Tibial artery (tissue), 4 donors: ENCODE measurements at places on chromosomes 13 and 19.

- no peak for DNase-seq
These were observed 1.1 kb downstream of the FPR1 start for GRCh38 chr19:51750400-51751094.

GRCh38 chr13:97441368-97441767 is 7.4 kb downstream of the RAP2A start:
- DNase-seq: no peak

DNA sequence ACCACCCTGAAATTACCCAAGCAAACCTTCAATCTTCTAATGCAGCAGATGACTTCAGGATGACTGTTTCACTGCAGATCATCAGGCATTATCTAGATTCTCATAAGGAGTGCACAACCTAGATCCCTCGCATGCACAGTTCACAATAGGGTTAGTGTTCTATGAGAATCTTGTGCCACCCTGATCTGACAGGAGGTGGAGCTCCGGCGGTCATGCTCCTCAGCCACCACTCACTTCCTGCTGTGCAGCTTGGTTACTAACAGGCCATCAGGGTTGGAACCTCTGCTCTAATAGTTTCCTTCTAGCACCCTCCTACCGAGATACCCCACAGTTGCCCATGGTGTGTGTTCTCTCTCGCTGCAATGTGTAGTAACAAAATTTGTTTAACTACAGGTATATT is 442.8 kb downstream of the FGF14 start:
- no peak for DNase-seq

DNA sequence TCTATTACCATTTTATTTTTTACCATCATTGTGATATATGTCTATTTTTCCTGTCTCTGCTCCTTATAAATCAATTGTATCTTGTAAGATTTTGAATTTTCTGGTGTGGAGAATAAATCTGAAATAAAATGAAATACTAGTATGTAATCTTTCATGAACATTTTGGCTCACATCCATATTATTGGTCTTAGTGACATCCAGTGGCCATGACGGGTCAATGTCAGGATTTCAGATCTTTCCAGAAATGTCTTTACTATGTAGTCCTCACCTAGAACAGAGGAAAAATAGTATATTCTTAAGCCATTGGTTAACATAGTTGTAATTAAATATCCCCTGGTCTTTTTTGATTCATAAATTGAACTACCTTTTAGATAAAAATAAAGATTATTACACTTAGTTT is 109.8 kb upstream of the GPC6 start:
- DNase-seq: no peak

GRCh38 chr13:49638030-49638743 is 9.9 kb downstream of the ARL11 start:
- DNase-seq: no peak

DNA sequence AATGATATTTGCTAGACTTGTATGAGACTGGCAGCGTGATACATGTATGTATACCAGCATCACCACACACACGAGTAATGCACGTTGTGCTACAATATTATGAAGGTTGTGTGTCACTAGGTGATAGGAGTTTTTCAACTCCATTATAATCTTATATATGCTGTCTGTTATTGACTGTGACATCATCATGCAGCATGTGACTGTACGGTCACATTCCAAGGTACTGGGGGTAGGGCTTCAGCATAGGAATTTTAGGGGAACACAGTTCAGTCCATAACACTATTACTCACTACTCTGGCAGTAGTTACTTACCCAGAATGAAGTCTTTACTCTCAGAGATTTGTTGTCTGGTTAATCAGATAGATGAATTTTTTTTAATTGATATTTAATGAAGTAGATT is 91.1 kb downstream of the CDK8 start:
- no peak for DNase-seq

- no peak for DNase-seq
These were observed 101.2 kb upstream of the MBNL2 start for GRCh38 chr13:97120976-97121375.

GRCh38 chr19:13298565-13299481 is 148.6 kb downstream of the IER2 start:
- DNase-seq: no peak

- no peak for DNase-seq
These were observed 3.4 kb downstream of the TCF3 start for GRCh38 chr19:1648920-1649541.

- DNase-seq: no peak
These were observed 104.4 kb upstream of the CSNK1A1L start for GRCh38 chr13:37209621-37210580.

DNA sequence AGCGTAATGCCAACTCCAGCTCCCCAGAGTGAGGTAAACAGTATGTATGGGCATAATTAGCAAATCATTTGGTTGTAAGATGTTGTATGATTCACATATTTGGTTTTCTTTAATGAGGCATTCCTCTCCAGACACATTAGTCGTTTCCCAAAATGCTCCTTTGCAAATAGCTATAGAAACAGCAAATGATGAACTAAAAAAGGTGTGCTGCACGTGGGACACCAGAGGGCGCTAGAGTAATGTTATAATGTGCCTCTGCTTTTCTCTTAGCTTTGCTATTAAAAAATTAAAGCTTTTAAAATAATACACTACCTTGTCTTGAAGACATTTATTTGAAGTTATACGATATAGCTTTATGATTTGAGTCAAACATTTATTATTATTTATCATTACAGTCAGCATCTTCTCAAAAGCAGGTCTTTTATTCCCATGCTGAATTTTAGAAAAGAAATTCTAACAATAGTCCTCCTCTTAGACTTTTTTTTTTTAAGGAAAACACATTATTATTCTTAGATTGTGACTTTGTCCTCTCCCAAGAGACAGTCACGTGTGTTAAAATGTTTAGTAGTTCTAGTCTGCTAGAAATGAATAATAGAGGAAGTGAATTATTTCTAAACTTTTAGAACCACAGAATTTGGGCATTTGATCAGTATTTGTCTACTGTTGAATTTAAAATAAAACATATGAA is 121.6 kb upstream of the FRY start:
- DNase-seq: no peak

- no peak for DNase-seq
These were observed 39.2 kb downstream of the TSSK6 start for GRCh38 chr19:19475849-19476828.

GRCh38 chr13:112718318-112718717 is 28.5 kb downstream of the ATP11A start:
- DNase-seq: peak; percentile 14

GRCh38 chr13:87953381-87953780 is 282.2 kb downstream of the SLITRK5 start:
- no peak for DNase-seq

- DNase-seq: no peak
These were observed 5.9 kb downstream of the MBOAT7 start for GRCh38 chr19:54183431-54183830.

DNA sequence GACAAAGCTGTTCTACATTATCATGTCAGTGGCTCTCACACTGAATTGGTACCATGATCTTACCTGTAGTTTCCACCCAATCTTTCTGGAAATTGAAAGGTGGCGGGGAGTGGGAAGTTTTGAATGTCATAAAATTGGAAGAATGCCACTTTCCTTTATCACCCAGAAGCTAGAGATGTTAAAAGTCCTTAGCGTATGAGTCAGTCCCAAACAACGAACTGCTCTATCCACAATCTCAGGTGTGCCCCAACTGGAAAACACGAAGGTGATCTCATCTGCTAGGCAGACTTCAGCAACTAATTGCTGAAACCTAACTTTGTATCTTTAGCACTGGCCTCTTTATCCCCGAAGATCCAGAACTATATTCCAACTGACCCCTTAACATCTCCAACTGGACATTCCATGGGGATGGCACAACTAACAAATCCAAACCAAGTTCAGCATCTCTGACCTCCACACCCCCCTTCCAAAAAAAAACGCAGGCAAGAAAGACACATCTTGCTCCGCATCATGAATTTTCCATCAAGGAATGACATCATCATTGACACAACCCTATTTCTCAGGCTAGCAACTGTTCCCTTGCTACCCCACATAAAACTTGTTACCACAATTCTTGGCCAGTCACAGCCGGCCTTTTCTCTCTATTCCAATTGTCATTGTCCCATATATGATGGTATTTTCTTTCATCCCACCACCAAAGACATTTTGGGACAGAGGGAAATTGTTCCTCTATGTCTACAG is 175.4 kb downstream of the KLF12 start:
- no peak for DNase-seq

DNA sequence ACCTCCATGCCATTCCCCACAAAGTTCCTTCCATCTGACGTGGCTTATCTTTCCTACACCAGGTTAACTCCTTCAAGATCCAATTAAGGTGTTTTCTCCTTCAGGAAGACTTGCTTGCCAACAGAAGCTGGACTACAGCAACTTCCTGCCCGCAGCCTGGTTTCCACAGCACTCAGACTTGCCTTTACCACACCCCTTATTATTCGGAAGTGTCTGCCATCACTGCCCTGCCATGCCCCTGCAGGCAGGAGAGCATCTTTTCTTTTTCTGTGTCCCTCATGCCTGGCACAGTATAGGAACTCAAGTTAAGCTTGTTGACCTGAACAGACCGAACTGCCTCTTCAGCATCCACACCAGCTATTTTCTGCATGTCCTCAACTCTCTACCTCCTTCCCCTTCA is 168.0 kb downstream of the FOXO1 start:
- DNase-seq: no peak

GRCh38 chr13:72489751-72490150 is 237.7 kb downstream of the MZT1 start:
- no peak for DNase-seq

GRCh38 chr13:87005511-87005910 is 665.7 kb upstream of the SLITRK5 start:
- no peak for DNase-seq

GRCh38 chr13:48641404-48641803 is 12.3 kb upstream of the CYSLTR2 start:
- DNase-seq: no peak

GRCh38 chr19:1171755-1172352 is 2.2 kb downstream of the SBNO2 start:
- DNase-seq: no peak

- no peak for DNase-seq
These were observed 17.8 kb upstream of the UPF3A start for GRCh38 chr13:114263578-114263977.

DNA sequence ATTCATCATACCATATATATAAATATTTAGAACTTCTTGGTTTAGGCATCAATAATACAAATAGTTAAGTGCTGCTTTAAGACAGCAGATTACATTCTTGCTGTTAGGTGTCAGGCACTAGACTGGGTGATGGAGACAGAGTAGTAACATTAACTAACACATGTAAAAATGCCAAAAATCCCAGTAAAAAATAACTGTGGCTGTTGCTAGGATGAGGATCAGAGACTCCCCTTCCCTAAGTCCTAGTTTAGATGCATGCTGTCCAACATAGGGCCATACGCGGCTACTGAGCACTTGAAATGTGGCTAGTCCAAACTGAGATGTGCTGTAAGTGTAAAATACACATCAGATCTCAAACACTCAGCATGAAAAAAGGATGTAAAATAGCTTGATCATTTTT is 94.7 kb downstream of the CDADC1 start:
- DNase-seq: no peak

GRCh38 chr13:103878891-103879605 is 812.8 kb upstream of the SLC10A2 start:
- no peak for DNase-seq

- DNase-seq: no peak
These were observed 550.1 kb downstream of the DACH1 start for GRCh38 chr13:71316792-71317363.

GRCh38 chr19:6590827-6591319 is at the start of gene CD70:
Gene CD70 (minus strand): TSS chr19:6591150. CDS start chr19:6591002, 148 bp downstream.
- no peak for DNase-seq

GRCh38 chr13:35475212-35475959 is 1.1 kb downstream of the MAB21L1 start:
- peak; percentile 61 for DNase-seq

DNA sequence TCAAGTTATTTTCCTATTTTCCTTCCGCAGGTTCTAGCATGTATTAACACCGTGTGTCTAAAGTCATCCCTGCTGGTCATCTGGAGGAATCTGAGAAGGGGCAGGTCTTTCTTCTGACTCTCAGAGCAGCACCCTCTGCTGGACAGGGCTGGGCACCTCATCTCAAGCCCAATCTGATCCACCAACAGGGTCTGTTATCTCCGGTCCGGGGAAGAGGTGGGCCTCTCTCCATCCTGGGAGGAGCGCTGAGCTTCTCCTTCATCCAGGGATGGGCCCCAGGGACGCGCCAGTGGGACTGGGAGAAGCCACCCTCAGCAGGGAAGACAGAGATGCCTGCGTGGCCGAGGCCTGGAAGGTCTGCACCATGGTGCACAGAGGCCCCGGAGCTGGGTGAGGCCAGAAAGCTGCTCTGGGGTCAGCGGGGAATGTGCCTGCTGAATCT is 26.0 kb upstream of the ZNF331 start:
- peak; percentile 40 for DNase-seq

DNA sequence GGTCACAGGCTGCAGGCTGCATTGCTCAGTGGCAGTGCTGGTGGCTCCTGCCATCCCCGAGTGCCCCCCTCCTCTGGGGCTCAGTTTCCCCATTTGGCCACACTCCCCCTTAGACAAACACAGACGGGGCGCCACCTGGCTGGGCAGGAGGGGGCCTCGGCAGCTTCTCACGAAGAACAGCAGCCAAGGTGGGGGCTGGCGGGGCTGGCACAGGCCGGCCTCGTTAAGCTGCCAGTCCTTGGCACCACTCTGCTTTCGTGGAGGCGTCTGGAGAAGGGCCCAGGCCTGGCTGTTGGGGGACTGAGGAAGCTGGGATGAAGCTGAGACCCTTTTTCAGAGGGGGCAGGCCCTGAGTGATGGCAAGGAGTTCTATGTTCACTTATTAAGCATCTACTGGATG is 3.7 kb upstream of the ZNRF4 start:
- DNase-seq: no peak

DNA sequence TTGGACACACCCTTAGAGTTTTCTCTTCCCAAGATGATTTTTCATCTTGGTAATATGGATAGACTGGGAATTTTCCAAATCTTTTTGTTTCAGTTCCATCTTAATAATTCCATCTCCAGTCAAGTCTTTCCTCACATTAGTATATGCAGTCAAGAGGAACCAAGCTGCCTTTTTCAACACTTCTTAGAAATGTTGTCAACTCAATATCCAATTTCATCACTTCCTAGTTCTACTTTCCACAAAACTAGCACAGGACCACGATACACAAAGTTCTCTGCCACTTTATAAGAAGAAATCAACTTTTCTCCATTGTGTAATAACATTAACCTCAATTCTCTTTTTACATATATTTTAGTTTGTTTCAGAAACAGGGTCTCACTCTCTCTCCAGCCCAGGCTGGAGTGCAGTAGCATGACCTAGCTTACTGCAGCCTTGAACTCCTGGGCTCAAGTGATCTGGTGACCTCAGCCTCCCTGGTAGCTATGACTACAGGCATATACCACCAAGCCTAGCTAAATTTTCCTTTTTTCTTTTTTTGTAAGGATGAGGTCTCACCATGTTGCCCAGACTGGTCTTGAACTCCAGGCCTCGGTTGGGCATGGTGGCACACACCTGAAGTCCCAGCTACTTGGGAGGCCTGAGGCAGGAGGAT is 15.5 kb downstream of the ZNF443 start:
- no peak for DNase-seq

DNA sequence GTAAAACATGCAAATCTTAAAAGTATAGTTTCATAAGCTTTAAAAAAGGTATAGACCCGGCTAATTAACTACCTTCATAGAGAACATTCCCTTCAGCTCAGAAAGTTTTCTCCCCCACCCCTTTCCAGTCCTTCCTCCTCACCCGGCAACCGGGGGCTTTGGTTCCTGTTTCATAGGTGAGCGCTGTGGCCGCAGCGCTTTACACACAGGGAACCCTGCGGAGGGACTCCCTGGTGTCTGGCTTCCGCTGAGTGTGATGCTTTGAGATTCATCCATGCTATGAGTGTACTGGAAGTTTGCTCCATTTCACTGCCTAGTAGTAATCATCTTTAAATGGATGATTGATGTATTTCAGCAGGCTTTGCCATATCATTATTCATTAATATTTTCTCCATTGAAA is 26.0 kb upstream of the PABPC3 start:
- no peak for DNase-seq
